Upper lobe of left lung (tissue), 6 donors: ENCODE measurements at places on chromosomes 2 and 18. TPM values are rescaled to one million over a fixed set of nuclear protein-coding genes. Genes with fewer than 3 reads are reported as not detected.

STAMBP gene
- 33.5 TPM for total RNA-seq

FEV gene
- not detected for total RNA-seq

GRCh38 chr18:1511619-1512311 lies 607.1 kb downstream of the ADCYAP1 start:
- DNase-seq = no peak

- DNase-seq = no peak
These were observed 118.4 kb upstream of the DAPL1 start for GRCh38 chr2:158676696-158677095.
